Thyroid gland (tissue), 4 donors: ENCODE measurements at places on chromosomes 3 and 15.

- DNase-seq: no peak
Observed at GRCh38 chr3:174958671-174959328, 99.7 kb downstream of the NAALADL2 start.

DNA sequence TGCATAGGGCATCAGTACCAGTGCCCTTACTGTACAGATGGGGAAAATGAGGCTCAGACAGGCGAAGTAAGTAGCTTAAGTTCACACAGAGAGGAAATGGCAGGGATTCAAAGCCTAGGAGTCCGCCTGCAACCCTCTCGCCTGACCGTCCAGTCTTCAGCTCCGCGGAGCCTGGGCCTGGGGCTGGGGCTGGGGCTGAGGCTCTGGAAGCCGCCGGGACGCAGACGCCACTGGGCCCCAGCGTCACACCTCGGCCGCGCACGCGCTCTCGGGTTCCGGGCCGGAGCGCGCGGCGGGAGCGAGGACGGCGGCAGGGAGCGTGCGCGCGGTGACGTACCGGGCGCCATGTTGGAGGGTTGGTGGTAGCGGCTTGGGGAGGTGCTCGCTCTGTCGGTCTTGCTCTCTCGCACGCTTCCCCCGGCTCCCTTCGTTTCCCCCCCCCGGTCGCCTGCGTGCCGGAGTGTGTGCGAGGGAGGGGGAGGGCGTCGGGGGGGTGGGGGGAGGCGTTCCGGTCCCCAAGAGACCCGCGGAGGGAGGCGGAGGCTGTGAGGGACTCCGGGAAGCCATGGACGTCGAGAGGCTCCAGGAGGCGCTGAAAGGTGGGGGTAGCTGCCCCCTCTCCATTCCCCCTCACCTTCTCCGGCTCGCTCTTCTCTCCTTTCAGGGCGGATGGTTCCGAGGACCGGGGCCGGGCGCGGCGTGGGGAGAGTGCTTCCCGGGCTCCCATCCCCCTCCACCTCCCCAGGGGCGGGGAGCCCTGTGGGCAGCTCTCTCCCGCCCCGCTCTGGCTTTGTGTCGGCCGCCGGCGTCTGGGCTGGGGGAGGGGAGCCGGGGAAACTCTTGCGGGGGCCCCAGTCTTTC is at the start of gene PPP4R2:
PPP4R2 (plus strand) TSS at position 339 of the 861 bp plus-strand sequence; CDS start at position 566, 227 bp downstream.
- DNase-seq: peak; percentile 85

DNA sequence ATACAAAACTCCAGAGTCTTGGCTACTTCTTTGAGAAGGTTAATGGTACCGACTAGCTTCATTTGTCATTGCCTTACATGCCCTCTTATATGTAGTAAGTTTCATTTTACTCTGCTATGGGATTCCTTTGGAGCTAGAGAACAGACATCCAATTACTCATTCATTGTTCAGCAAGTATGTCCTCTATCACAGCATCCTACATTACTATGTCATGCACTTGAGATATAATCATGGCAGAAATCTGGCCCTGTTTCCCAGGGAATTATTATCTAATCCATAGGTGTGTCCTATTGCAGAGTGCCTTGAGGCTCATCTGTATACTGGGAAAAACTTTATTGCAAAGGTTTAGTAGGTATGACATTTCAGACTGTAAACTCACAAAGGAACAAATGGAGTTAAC is 333.1 kb upstream of the NECTIN3 start:
- DNase-seq: no peak

DNA sequence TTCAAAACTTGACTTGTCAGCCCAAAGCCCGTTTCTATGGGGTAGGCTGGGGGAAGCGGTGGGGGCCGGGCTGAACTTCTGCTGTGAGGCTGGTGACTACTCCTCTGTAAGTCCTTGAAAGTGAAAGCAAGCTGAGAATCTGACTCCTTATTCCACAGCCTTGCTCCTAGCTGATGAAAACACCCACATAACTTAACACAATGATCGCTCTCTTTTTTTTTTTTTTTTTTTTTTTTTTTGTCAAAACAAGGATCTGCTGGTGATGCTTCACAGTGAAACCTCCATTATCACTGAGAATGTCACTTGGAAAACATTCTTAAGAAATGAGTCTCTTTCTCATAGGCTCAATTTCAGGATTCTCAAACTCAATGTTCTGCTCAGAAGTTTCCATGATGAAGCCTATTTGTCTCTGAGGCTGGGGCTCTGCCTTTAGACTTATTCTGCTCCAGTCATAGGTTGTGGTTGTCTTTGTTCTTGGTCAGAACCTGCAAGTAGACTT is 31.4 kb upstream of the TKT start:
- peak; percentile 79 for DNase-seq

GRCh38 chr3:187713504-187713903 is 11.1 kb upstream of the RTP2 start:
- no peak for DNase-seq
